ENCODE measurements at places on chromosomes 3 and 15.

GRCh38 chr3:104632521-104632920 lies 734.2 kb upstream of the ALCAM start:
- DNase-seq = no peak

DNA sequence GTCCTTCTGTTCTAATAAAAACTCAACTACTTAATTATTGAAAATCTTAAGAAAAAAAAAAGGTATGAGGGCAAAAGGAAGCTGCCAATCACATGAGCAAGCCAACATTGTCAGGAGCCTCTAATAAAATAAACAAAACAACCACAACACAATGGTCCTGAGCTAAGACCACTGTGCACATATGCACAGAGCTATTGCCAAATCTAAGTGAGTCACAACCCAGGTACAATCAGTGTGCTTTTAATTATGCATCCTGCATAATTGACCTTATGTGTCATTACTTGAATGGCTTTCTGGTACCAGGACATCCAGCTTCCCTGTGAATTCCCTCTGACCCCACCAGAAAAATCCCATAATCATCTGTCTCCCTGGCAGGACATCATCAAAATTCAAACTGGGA lies 639.8 kb downstream of the MAGI1 start:
- DNase-seq = no peak

DNA sequence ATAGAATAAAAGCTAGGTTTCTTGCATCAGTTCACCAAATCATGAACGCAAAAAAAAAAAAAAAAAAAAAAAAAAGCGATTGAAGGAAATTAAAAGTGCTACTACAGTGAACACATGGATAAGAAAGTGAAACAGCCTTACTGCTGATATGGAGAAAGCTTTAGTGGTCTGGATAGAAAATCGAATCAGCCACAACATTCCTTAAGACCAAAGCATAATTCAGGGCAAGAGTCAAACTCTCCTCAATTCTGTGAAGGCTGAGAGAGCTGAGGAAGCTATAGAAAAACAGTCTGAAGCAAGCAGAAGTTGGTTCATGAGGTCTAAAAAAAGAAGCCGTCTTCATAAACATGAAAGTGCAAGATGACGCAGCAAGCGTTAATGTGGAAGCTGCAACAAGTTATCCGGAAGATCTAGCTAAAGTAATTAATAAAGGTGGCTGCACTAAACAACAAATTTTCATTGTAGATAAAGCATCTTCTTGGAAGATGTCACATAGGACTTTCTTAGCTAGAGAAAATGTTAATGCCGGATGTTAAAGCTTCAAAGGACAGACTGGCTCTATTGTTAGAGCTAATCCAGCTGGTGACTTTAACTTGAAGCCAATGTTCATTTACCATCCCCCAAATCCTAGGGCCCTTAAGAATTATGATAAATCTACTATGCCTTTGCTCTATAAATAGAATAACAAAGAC lies 19.2 kb downstream of the P3H2 start:
- no peak for DNase-seq

DNA sequence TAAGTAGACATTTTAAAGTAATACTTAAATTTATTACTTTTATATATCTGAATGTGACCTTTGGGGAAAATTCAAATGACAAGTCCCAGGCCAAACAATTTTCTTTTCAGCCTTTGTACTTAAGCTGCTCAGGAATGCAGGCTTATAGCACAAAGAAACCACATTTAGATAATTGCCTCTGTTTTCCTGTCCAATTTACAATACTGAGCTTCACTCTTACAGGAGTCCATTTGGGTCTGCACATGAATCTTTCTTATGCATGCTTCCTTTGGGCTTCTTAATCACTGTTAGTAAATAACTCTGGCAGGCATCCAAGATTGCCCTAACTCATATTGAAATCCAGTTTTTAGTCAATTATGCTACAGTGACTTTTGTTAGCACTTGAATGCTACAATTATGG lies 459.4 kb upstream of the TGFBR2 start:
- no peak for DNase-seq

GRCh38 chr15:65580287-65580686 lies 30.6 kb downstream of the INTS14 start:
- DNase-seq = no peak

DNA sequence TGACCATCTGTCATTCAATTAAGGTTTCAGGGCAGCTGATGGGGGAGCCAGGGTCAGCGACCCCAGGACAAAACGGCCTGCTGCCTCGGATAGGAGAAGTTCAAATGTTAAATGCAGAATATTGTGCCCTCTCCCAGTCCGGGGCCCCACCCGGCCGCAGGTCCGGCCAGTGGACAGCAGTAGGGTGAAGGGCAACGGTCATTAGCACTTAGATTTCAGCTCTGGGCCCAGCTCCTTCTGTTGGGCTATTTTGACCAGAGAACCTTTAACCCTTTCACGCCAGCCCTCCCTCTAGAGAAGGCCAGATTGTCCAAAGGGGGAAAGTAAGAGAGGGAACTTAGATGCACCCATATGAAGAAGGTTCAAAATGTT lies 16.1 kb upstream of the ONECUT1 start:
- DNase-seq = no peak

DNA sequence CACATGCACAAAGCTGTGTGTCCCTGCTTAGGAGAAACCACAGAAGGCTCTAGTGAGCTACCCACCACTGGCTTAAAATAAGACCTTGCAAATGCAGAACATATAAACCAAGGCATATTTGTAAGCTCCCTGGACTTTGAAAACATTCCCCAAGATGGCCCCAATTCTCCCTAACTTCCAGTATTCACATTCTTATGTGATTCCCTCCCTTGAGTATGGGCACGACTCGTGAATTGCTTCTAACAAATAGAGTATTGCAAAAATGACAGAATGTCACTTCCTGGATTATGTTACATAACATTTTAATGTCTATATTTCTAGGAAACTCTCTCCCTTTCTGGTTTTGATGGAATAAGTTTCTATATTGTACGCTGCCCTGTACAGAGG lies 131.8 kb upstream of the MCTP2 start:
- DNase-seq = no peak

- no peak for DNase-seq
Measured at GRCh38 chr3:177135841-177136492, 61.3 kb downstream of the TBL1XR1 start.

DNA sequence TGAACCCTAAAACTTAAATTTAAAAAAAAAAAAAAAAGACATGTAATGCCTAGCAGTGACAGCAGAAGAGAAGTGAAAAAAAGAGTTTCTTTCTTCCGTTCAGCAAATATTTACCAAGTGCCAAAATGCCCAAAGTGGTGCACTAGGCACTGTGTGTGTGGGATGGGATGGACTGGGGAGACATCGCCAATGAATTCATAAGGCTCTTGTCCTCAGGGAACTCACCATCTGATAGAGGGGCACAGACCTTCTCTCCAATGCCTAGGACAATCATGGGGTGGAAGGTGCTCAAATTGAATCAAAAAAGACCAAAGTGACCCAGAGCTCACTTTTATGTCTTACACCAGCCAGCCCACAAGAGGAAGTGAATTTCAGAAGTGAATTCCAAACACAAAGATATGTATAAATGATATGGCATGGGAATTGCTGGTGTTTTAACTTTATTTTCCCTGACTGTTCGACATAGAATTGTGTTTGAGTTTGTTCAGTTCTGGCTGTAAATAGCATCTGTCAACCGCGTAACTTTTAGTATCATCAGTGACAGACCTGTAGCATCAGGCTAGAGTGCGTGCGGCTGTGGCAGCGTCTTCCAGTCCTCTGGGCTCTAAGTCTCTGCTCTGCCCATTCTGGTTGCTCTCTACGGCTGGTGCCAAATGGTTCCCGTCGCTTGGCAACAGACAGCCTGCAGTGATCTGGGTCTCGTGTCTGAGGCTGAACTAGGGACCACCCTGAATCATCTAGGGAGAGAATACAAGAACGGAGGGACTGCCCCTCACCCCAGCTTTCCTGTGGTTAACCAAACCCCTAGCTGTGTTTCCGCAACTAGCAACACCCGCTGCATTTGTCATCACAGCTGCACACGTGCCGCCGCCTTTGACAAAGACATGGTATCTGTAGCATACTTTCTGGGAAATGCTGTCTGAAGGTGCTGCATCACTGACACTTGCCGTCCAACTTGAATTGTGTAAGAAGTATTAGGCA lies 154.0 kb upstream of the THBS1 start:
- no peak for DNase-seq

DNA sequence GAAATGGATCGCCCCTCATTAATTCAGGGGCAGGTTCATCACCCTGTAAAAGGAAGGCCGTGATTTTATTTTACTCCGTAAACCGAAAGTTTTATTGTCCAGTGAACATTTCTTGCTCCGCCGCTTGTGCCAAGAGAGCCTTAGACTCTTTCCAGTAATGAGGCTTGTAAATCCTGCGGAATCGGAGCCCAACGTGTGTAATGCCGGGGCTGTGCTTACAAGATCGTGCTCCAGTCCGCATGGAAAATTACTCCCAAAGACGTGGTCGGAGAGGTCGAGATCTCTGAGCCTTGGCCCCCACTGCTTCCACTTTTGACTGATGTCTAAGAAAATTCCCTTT lies 649 bp upstream of the PLOD2 start:
- DNase-seq = peak; percentile 46

GRCh38 chr3:18648159-18648558 lies 223.0 kb upstream of the SATB1 start:
- no peak for DNase-seq

GRCh38 chr3:147729641-147730040 lies 320.5 kb downstream of the ZIC1 start:
- no peak for DNase-seq
